ENCODE measurements at places on chromosomes 5 and 9. TPM values are rescaled to one million over a fixed set of nuclear protein-coding genes. Genes with fewer than 3 reads are reported as not detected.

GRCh38 chr5:108649106-108649505 is 98.6 kb upstream of the FER start:
- no peak for DNase-seq

GRCh38 chr9:13032585-13032984 is 246.9 kb downstream of the MPDZ start:
- no peak for DNase-seq

GRCh38 chr9:16206518-16206917 is 653.7 kb downstream of the CCDC171 start:
- no peak for DNase-seq

GRCh38 chr5:132501961-132502931 is 11.7 kb upstream of the IRF1 start:
- peak; percentile 16 for DNase-seq

DNA sequence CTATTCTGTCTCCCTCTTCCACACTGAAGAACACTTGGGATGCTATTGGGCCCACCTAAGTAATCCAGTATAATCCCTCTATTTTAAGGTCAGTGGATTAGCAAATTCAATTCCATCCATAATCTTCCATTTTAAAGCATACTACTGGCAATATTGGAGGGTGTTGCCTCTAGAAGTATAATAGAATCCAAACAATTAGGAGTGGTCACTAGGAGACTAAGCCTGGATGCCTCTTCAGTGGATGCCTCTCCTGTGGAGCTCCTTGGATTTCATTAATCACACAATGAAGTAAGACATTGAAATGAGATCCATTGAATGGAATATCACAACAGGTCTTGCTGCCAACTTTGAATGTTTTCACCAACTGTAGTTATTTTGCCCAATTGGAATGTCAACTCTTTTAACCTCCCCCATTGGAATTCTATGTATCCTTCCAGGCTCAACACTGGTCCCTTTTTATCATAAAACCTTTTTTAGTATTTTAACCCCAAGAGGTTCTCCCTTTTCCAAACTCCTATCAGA is 311.6 kb downstream of the PLK2 start:
- DNase-seq: no peak

DNA sequence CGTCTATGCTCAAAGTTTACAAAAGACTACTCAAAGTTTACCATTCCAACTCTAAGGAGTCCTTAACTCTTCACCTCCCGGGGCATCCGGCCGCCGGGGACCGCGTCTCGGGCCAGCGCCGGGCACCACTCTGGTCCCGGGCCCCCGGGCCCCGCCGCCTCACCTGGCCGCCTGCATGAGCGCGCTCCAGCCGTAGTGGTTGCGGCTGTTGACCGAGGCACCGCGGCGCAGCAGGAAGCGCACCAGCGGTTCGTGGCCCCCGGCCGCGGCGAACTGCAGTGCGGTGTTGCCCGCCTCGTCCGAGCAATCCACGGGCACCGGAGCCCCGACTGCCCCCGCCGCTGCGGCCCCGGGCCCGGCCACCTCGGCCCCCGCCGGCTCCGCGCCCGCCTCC is 388 bp downstream of the ANKS6 start:
- no peak for DNase-seq

Gene LRRC19
- total RNA-seq: 0.66 TPM

- no peak for DNase-seq
Observed at GRCh38 chr5:174176511-174176910, 131.0 kb downstream of the NSG2 start.

GRCh38 chr5:141866096-141866495 is 12.1 kb downstream of the PCDH1 start:
- DNase-seq: peak; percentile 96

DNA sequence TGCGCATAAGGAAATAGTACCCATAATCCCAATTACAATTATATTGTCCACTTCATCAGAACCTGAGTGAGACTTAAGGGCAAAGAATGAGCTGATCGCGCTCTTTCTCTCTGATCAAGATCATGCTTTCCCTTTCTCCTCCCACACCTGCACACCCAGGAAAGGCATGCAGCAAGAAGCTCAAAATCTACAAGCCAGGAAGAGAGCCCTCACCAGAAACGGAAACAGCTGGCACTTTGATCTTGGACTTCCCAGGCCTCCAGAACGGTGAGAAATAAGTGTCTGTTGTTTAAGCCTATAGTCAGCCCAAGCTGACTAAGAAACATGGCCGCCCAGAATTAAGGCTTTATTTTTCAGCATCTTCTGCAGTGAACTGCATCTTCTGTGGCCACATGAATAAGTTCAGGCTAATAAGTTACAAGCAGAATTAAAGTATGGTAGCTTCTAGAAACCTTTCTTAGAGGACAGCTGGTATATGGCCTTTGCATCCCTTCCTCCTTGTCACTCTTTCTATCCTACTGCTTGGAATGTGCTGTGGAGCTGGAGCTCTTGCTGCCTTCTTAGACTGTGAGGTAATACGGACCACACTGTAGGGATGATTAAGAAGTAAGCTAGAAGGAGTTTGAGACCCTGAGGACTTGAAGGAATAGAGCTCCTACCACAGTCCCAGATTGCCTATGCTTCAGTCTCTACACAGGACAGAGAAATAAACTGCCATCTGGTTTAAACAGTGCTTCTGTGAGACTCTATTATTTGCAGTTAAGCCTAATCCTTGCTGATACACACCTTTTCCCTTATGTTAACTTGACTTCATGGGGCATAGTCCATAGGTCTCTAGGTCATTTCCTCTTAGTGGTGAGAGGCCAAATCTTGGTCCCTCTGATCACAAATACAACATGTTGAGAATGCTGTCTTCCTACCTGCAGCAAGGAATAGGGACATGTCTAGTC is 17.2 kb downstream of the OR2S2 start:
- no peak for DNase-seq

Gene PLAC8L1
- total RNA-seq: not detected

Gene PCDHB15
- total RNA-seq: 4.2 TPM

Gene POLE3
- 34.2 TPM for total RNA-seq

GRCh38 chr9:88722753-88723152 is 187.8 kb downstream of the NXNL2 start:
- no peak for DNase-seq

GRCh38 chr9:126665644-126666035 is 51.9 kb downstream of the LMX1B start:
- DNase-seq: no peak

Gene CCNO
- total RNA-seq: 0.32 TPM

DNA sequence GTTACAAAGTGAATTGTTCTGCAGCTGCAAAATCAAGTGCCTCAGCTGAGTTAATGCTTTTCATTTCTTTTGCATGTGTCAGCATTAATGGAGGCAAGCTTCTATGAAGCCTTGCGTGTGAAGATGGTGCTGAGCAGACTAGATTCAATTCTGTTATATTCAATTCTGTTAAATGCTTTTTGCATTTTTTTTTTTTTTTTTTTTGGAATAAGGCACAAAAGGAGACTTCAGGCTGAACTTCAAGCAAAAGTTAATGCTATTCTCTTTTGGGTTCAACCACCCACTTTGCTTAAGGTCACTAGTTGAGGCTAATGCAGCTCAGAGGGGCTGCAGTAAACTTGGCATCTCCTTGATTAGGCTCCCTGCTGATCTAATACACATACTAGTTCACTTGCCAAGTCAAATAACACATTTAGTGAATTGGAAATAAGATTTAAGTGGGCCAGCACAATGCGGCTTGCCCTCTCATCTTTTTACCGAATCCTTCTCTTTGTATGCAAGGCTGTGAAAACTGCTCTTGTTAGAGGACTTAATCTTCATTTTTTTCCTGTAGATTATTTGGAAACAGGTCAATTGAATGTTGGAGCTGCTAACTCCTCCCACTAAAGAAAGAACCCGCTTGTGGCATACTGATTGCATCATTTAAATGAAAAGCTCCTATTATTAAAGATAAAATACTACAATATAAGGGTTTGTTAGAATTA is 1020.2 kb downstream of the NR2F1-AS1 start:
- no peak for DNase-seq

GRCh38 chr5:146818822-146819221 is 59.7 kb downstream of the PPP2R2B start:
- DNase-seq: no peak
